NCI-H2227 treated with DMSO at 0.1 percent for 48 hours (cell line): ENCODE measurements at places on chromosomes 13 and 19.

- no peak for DNase-seq
Observed at GRCh38 chr13:21967871-21968270, 297.0 kb downstream of the FGF9 start.

DNA sequence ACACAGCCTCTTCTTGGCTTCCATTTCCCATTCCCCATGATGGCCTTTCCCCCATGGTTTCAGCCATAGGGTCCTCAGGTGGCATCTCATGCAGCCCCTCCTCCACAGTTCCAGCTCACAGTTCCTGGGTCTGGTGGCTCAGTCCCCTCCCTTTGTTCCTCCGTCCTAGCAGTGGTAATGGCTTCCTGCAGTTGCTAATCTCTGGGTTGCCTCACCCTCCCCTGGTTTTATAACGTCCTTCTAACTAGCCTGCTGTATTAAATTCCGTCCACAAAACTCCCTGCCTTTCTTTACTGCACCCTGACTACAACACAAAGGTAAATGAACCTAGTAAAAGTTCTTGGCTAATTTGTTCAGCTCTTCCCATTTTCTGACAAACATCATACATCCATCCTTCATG, 30.9 kb downstream of the CCDC70 start:
- no peak for DNase-seq

- DNase-seq = no peak
Observed at GRCh38 chr13:26749285-26749684, 11.3 kb downstream of the GPR12 start.

DNA sequence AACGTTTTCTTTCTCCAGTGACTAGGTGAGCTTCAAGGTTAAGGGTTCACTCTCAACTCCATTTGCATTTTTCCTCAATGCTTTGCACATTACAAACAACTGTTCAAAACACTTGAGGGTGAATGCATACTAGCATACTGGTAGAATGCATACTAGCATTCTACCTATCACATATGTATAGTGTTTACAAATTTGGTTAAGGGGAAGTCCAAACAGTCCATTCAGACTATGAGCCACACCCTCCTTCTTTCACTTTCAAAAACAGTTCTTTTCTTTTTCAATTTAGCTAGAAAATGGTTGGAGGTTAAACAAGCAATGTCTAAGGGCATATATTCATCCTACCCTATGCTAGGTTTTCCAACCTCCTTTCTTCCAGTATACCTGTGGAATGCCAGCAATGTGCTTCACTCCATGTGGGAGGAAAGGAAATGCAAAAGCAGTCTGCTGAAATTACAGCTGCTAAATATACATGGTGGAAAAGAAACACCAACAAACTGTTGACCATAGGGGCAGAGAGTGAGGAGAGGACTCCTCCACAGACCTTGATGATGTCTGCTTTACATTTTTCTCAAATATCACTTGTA, 102.6 kb downstream of the DOCK9 start:
- no peak for DNase-seq
